ENCODE measurements at places on chromosomes 7 and 10. TPM values are rescaled to one million over a fixed set of nuclear protein-coding genes. Genes with fewer than 3 reads are reported as not detected.

DNA sequence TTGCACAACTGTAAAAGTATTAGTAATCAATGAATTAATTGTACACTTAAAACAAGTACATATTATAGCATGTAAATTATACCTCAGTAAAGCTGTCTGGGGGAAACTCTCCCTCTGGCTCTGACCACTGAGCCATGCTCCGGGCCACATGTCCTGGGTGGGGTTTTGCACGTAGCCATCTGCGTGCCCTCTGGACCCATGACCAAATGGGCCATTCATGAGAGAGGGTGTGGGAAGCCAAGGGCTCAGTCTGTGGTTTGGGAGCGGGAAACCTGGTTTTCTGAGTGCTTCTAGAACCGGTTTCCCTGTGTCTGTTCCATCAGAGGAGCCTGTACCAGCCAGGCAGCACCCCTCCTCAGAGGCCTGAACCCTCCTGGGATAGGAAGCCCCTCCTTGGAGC, 143.2 kb downstream of the SH3PXD2A start:
- no peak for DNase-seq

Gene PALD1
- 11.3 TPM for total RNA-seq

Gene NPM3
- 13.0 TPM for total RNA-seq

Gene SLC16A9
- 19.9 TPM for total RNA-seq

- DNase-seq = no peak
Observed at GRCh38 chr7:134997214-134997885, 11.0 kb downstream of the AGBL3 start.

DNA sequence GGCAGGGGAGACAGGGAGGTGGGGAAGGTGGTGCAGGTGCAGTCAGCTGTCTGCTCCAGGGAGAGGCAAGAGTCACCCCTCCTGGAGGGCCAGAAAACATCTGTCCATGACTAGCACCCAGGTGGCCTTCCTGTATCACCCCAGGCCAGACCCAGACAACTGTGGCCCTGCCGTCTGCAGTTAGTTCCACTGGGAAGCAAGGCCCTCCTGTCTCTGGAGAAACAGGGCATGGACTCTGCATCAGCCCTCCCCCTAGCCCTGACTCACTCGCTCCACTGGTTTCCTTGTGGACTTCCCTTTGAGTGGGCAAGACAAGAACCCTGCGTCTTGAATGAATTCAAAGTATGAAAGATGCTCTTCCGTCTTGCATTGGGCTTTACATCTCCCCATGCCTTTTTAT, 12.6 kb downstream of the TBATA start:
- DNase-seq = no peak

Gene PNLIP
- total RNA-seq = not detected

Measured in cerebellum (tissue), 4 donors.